ENCODE measurements at places on chromosomes 5 and 9.

GRCh38 chr9:81772144-81772543 is 82.8 kb upstream of the TLE1 start:
- DNase-seq = no peak

GRCh38 chr5:135238622-135239452 is 160.2 kb downstream of the MACROH2A1 start:
- DNase-seq = no peak

DNA sequence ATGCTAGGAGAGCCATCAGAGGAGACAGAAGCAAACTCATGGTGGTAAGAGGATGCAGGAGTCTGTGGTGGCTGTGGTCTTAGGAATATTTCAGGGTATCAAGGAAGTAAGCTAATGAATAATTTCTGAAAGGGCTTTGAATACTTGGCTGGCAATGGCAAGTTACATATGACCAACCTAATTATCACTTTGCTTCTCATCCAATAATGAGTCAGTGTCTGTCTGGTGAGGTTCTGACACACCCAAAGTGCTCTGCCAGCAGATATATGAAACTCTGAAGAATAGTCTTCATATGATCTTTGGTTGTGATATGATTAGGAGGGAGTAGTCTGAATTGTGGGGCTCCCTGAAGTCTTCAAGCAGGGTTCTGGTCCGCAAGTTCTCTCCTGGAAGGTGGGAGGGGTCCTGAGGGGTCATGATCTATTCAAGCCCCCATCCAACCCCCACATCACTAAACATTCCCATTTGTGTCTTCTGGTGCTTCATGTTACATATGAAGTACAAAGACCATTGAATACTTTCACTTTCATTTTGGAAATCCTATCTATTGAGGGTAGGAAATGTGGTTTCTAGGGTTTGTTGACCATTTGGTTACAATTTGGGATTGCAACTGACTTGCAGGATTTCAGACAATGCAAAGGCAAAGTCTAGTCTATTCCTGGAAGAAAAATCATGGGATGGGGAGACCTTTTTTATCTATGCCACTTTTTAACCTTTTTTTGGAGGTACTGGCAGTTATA is 199.9 kb upstream of the CDKN2B start:
- DNase-seq = no peak

- no peak for DNase-seq
Observed at GRCh38 chr9:119487118-119487827, 118.0 kb upstream of the BRINP1 start.

GRCh38 chr9:135514342-135515082 is 6.7 kb upstream of the LCN1 start:
- no peak for DNase-seq

GRCh38 chr5:1253456-1254105 is 28.4 kb downstream of the SLC6A18 start:
- no peak for DNase-seq

GRCh38 chr5:68374796-68375518 is 159.4 kb downstream of the PIK3R1 start:
- DNase-seq = peak; percentile 79

DNA sequence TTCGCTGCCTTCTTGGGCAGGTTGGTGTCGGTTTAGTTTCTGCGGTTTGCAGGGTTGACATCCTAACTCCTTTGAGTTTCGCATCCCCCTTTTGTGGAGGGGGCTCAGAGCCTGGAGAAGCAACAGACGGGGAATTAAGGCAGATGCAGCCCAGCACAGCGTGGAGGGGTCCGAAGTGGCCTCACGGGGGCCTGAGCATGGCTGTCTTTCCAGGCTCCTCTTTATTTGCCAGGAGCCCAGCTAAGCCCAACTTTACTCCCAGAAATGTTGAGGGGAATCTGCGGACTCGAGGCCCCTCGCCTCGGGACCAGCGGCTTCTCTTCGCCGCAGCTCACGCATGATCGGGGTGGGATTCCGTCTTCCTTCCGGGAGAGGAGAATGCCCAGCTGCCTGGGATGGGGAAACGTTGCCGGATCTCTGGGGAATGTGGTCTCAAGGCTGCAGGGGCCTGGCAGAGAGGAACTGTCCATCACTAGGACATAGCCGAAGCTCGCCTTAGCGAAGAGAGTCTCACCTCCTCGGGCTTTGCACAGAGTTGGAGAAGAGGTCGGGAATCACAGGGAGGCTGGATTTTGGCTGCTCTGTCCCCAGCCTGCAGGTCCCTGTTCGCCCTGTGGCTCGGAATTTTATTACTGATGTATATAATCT is 1.3 kb downstream of the RAI14 start:
- DNase-seq = no peak

- no peak for DNase-seq
Observed at GRCh38 chr5:17896605-17897004, 262.3 kb downstream of the TAF11L14 start.

GRCh38 chr5:163692091-163692490 is 186.7 kb downstream of the MAT2B start:
- no peak for DNase-seq
